Right cardiac atrium (tissue), 5 donors: ENCODE measurements at places on chromosomes 3 and 15. TPM values are rescaled to one million over a fixed set of nuclear protein-coding genes. Genes with fewer than 3 reads are reported as not detected.

Gene RETNLB
- total RNA-seq: not detected

Gene EBLN2
- total RNA-seq: 1.0 TPM

Gene TGM5
- total RNA-seq: not detected

Gene SRGAP3
- 1.4 TPM for total RNA-seq

Gene TF
- total RNA-seq: 2.1 TPM

Gene DNAJC13
- total RNA-seq: 29.4 TPM

Gene STAC
- 0.31 TPM for total RNA-seq

Gene NR1D2
- 29.1 TPM for total RNA-seq

Gene C3orf22
- not detected for total RNA-seq

Gene SFMBT1
- 19.3 TPM for total RNA-seq

Gene MKRN2OS
- total RNA-seq: not detected

Gene CCDC50
- 52.2 TPM for total RNA-seq

Gene PLCH1
- total RNA-seq: 6.3 TPM

Gene CSPG5
- 1.2 TPM for total RNA-seq

Gene CSTA
- 3.7 TPM for total RNA-seq

Gene ARPP19
- 179 TPM for total RNA-seq
